Fibroblast of skin of right quadriceps (primary cell): ENCODE measurements at places on chromosomes 4 and X.

DNA sequence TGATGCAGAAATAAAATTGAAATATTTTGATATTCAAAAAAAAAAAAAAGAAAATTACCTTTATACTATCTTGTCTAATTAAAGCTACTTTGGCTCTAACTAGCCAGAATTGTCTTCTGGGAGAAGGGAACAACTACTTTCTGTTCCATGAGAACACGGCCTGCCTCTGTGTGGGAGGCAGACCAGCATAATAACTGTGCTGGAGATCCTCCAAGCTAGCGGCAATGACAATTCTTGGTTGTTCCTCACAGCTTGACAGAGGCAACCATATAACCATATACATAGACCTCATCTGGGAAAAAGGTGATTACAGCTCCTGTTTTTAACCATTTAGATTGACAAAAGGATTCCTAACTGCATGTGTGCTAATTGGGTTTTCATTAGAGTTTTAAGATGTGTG, 95.7 kb downstream of the RBMX2 start:
- no peak for DNase-seq

- DNase-seq = peak; percentile 67
Measured at GRCh38 chrX:40085102-40085551, 12.6 kb downstream of the BCOR start.

GRCh38 chr4:132227151-132227856, 921.8 kb upstream of the PCDH10 start:
- DNase-seq = no peak

- DNase-seq = peak; percentile 57
Measured at GRCh38 chr4:142818031-142818430, 28.1 kb downstream of the INPP4B start.

DNA sequence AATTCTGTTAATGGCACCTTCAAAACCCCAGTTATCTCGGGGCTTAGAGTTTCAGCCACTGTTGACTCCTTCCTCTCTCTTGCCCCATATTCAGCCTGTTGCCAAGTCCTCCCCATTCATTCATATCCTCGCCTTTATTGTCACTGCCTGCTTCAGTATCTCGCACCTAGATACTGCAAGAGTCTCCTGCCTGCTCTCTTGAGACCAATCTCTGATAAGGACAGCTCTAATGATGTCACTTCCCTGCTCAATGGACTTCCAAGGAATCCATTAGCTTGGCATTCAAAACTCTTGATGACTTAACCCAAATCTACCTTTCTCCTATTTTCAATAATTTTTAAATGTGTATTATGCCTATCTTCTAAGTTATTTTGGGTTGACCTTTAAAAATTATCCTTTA, 1.1 kb upstream of the UBE2A start:
- DNase-seq = no peak

- DNase-seq = no peak
Measured at GRCh38 chr4:26803211-26803861, 57.3 kb upstream of the STIM2 start.

DNA sequence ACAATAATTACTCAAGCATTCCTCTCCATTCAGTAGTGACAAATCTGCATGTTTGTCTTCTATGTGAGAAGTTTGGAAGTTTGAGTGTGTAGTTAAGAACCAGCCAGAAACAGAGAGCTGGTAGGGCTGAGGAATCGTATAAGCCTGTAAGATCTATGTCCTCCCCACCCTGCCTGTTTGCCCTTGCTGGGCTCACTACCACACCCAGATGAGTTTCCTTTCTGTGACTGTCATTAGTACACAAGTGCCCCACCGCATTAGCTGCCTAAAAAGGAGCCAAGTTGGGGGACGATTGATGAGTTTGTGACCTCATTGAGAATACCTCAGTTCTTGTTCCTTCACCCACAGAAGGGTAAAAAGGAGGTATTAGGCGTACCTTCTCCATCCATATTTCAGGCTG, 28.3 kb downstream of the DOCK11 start:
- DNase-seq = no peak
